LNCaP clone FGC (cell line): ENCODE measurements at places on chromosomes 5 and 9.

GRCh38 chr9:80605129-80605528, 1033.4 kb downstream of the TLE4 start:
- DNase-seq = peak; percentile 40

DNA sequence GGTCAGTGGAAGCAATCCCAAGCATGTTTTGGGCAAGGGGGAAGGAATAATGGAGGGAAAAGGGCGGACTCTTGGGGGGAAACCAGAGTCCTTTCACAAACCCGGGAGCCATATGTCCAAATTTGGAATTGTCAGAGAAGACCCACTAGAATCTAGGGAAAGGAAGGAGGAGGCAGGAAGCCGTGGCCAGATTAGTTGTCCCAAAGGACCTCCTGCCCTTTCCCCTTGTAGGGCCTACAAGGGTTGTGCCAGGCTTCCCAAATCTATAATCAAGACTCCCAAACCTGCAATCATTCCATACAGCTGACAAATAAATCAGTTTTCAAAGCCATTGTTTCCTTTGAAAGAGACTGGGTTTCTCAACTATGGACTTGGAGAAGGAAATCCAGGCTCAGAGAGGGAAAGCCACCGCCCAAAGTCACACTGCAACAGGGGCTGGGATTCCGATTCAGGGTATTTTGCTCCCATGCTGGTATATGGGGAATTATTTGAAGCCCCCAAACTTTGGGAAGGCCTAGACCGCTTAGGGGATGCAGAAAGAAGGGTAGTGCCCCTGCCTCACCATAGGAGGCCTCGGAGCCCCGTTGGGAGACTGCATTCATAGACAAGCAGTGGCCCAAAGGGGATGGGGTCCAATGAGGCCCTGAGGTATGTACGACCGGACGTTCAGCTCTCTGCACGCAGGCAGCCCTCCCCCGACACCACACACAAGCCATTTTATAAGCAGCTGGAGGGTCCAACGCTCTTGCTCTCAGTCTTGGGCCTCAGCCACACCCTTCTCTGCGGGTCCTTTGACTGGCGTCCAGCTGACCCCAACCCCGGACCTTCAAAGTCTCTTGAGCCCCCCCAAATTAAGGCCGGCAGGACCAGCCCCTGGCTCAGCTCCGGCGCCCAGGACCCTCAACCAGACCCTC, 815 bp downstream of the ANXA6 start:
- no peak for DNase-seq

DNA sequence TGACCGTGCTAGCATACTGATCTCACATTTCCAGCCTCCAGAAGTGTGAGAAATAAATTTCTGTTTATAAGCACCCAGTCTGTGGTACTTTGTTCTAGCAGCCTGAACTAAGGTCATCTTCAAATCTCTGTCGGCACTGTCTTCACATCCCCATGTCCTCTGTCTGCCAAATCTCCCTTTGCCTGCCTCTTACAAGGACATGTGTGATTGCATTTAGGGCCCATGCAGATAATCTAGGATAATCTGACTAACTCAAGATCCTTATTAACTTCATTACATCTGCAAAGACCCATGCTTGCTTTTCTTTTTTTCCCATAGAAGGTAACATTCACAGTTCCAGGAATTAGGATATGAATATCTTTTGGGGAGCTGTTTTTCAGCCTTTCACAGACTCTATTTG, 132.7 kb downstream of the AOPEP start:
- DNase-seq = no peak

- DNase-seq = no peak
Observed at GRCh38 chr5:127038550-127038949, 8.2 kb upstream of the MARCHF3 start.

- DNase-seq = no peak
Observed at GRCh38 chr5:5857396-5857795, 434.9 kb downstream of the ICE1 start.

- no peak for DNase-seq
Observed at GRCh38 chr9:90311811-90312210, 330.8 kb downstream of the DIRAS2 start.

- DNase-seq = no peak
Observed at GRCh38 chr5:87435144-87435694, 22.5 kb upstream of the CCNH start.

DNA sequence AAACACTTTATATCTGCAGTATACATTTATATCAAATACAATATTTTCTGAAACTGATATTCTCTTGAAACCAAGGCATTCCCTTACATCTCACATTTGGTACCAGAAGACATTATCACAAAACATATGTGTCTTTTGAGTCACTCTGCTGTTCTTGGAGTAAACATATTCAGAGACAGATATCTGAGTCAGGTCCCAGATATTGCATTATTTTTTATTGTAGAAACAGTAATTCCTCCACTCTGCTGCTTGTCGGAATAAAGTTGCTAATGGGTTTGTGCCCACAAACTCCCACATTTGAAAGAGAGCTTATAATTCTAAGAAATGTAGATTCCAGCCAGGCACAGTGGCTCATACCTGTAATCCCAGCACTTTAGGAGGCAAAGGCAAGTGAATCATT, 261.1 kb upstream of the DAPK1 start:
- DNase-seq = no peak

DNA sequence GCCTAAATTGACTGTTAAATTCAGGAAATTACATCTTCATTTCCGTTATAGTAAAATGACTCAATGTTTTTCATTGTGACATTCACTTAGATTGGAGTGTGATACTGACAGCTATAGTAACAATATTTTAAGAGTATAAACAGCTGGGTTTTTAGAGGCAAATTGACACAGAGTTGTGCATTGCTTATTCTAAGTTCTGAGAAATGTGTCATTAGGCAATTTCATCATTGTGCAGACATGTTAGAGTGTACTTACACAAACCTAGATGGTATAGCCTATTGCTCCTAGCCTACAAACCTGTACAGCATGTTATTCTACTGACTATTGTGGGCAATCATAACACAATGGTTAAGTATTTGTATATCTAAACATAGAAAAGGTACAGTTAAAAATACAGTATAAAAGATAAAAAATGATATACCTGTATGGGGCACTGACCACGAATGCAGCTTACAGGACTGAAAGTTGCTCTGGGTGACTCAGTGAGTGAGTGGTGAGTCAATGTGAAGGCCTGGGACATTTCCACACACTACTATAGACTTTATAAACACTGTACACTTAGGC, 132.7 kb downstream of the PDE4D start:
- no peak for DNase-seq

DNA sequence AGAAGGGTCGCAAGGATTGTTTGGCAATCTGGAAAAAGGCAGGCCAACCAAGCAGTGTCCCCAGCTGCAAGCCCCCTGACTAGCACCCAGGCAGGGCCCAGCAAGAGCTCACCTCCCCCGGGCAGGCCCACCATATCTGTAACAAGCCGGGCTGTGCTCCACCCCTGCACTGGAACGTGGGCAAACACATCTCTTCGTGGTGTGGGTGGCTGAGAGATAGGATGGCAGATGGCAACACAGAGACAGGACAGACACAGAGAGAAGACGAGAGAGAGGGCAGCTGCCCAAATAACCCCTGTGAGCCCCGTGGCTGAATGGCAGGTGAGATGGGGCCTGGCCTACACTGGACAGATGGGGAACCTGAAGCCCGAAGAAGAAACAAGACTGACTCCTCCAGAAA, 9.4 kb downstream of the BBLN start:
- no peak for DNase-seq

- peak; percentile 59 for DNase-seq
Observed at GRCh38 chr9:134475011-134475790, 148.9 kb downstream of the RXRA start.

GRCh38 chr9:21837501-21837900, 35.1 kb downstream of the MTAP start:
- DNase-seq = no peak

DNA sequence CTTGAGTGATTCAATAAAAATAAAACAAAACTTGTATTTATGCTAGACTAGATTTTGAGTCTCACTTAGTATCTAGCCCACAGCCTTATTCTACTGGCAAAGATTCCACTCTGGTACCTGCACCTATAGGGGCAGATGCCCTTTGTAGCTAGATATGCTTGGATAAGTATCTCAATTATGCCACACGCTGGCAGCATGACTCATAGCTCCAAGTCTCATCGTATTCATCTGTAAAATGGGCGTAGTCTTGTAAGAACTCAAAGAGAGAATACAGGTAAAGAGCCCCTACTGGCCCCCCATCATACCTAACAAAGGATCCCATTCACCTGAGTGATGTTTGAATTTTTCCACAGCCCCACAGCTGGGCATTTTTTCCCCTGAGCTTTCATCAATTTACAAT, 45.9 kb upstream of the ASTN2 start:
- no peak for DNase-seq

GRCh38 chr5:103883143-103883542, 320.6 kb upstream of the NUDT12 start:
- DNase-seq = no peak

DNA sequence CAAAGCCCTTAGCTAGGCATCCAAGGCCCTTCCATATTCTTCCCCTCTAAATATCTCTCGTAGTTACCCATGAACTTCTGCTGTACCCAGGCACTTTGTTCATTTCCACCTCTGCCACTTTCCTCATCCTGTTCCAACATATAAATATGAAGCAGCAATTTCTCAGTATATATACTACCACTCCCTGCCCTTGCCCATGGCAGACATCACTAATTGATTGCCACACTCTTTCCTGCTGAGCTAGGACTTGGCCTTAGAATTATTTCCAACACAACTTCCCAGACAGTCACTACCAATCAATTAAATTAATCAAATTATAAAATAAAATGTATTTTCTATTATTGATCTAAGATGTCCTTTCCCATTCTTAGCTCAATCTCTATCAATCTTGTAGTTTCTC, 8.5 kb downstream of the INSYN2B start:
- no peak for DNase-seq

GRCh38 chr5:113034182-113034773, 57.7 kb downstream of the DCP2 start:
- no peak for DNase-seq

DNA sequence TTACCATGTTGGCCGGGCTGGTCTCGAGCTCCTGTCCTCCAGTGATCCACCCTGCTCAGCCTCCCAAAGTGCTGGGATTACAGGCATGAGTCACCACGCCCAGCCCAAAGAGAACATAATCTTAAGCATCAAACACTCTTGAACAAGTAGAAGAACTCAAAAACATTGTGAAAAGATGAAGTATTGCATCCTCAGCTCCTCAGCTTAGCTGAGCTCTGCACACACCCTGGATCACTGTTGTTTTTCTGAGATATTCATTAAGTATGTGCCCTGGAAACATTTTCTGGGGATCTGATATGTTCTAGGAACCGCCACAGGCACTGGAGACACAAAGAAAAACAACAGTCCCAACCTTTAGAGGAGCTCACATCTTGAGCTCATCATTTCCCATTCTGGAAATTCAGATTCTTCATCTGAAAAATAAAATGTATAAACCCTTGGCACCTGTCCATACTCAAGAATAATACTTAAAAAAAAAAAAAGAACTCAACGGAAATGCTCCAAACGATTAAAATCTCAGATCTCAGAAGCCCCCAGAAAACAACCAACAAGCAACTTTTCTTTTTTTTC, 62.2 kb upstream of the ZNF462 start:
- no peak for DNase-seq

- no peak for DNase-seq
Observed at GRCh38 chr9:87393706-87394230, 103.9 kb upstream of the DAPK1 start.

DNA sequence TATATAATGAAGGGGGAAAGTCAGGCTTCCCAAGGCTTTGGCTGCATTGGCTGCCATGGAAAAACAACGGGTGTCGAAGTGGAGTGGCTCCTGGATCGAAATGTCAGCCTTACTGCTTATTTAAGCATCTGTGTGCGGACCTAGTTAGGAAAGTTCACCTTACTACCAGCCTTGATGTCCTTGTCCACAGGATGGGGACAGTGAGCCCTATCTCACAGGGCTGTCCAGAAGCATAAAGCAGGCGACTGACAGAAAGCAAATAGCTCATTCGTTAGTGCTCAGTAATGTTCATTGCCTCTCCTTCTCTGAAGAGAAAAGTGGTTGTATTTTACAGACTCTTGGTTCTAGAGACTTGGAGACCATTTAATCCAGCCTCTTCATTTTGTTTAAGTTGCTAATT, 81.5 kb upstream of the NIPAL4 start:
- DNase-seq = no peak

GRCh38 chr5:179348843-179349242, 3.6 kb upstream of the ADAMTS2 start:
- DNase-seq = no peak

- no peak for DNase-seq
Observed at GRCh38 chr5:71891406-71891805, 172.3 kb downstream of the CARTPT start.

- DNase-seq = no peak
Observed at GRCh38 chr5:23613566-23613965, 106.2 kb downstream of the PRDM9 start.

DNA sequence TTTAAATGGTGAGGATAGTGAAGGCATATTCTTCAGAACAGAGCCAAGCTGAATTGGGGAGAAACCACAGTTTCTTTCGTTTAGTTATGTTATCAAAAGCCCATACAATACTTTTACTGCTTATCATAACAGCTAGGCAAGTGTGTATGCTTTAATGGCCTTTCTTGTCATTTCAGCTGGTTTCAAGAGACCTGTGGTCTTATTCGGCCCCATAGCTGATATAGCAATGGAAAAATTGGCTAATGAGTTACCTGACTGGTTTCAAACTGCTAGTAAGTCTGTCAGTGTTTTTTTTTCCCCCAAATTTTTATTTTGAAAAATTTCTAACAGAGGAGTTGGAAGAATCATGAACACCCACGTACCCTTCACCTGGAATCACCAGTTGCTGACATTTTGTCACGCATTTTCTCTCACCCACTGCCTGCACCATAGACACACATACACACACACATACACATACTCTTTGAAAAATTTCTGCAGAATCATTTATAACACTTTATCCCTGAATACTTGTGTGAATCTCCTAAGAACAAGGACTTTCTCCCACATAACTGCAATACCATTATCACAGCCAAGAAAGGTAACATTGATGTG, 63.7 kb downstream of the TJP2 start:
- DNase-seq = no peak

DNA sequence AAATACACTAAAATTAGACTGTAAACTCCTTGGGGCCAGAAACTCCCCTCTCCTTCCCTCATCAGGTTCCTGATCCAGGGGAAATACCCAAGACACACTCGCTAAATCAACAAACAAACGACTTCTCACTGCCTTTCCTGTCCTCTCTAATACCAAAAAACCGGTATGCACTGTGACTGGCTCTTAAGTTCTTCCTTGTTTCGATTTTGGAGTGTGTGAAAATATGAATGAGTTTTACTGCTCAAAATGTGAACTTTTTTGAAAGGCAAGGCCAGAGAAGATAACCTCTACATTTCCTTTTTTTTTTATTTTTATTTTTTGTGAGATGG, 81.1 kb upstream of the EPB41L4B start:
- no peak for DNase-seq
